ENCODE measurements at places on chromosomes 2 and 18.

GRCh38 chr2:37582481-37583220, 88.8 kb downstream of the CDC42EP3 start:
- no peak overlapping the region for H3K4me3 ChIP-seq
- no peaks in the 10 kb centered on the region for H3K27me3 ChIP-seq
- DNase-seq = no peak
- no peak overlapping the region for H3K27ac ChIP-seq

DNA sequence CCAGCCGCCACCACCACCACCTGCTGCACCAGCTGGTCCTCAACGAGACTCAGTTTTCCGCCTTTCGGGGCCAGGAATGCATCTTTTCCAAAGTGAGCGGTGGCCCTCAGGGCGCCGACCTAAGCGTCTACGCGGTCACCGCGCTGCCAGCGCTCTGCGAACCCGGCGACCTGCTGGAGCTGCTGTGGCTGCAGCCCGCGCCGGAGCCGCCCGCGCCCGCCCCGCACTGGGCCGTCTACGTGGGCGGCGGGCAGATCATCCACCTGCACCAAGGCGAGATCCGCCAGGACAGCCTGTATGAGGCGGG, 1.6 kb downstream of the LRATD1 start:
- no peaks in the 10 kb centered on the region for H3K36me3 ChIP-seq
- no peak overlapping the region for H3K4me3 ChIP-seq
- no peak overlapping the region for H3K27ac ChIP-seq
- H3K27me3 ChIP-seq = peaks cover 39% of the 10 kb centered on the region

DNA sequence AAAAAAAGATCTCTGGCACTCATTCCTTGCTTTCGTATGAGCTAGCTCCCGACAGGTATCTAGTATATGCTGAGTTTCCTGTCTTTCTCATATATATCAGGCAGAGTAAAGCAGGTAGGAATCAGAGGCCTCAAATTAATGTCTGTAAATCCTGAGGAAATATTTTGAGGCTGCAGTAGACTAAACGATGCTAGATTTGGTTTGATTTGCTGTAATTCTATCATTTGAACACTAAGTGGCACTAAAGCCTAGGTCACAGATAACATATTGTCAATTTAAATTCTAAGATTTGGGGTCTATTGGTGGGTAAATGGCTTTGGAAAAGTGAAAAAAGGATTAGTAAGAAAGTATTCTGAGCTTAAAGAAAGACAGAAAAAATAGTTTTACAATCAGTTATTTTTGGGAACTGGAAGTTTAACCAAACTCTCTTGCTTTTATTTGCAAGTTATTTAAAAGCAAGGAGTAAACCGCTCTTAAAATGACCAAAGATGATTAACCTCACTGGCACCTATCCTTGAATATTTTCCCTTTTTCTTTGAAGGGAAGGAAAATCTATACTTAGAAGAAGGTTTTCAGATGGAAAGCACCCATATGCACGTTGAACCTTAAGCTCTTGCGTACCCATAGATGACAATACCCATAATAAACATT, 37.6 kb upstream of the SLC4A10 start:
- peaks cover 26% of the 10 kb centered on the region for H3K27me3 ChIP-seq
- peaks cover 4% of the 10 kb centered on the region for H3K4me1 ChIP-seq
- no peak overlapping the region for H3K4me3 ChIP-seq
- no peak overlapping the region for H3K27ac ChIP-seq

DNA sequence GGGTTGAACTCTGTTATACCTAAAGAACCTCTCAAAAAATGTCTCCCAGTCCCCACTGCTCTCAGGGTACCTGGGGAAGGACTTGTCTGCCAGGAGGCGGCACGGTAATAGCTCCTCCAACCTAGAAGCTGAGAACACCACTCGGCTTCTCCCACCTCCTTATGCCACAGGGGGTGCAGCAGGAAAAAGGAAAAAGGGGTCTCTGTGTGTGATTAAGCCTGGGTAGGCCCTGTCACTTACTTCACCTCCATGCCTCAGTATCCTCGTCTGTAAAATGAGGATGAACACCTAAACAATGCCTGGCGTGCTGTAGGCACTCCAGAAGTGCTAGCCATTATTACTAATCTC, 76.6 kb downstream of the EMX1 start:
- DNase-seq = no peak
- H3K4me1 ChIP-seq = no peaks in the 10 kb centered on the region
- H3K4me3 ChIP-seq = no peak overlapping the region
- no peak overlapping the region for H3K27ac ChIP-seq
- H3K27me3 ChIP-seq = no peaks in the 10 kb centered on the region

All from activated T-helper 1 cell treated with anti-CD3 and anti-CD28 coated beads, Interleukin-12 subunit alpha, Interleukin-12 subunit beta, Interleukin-2, Interleukin-4 antibody, amounts not matched to agents 30 ng/mL and 10 ng/mL and 1 ng/mL, durations not matched to agents 14 hours and 24 hours and 36 hours (primary cell).